Right lobe of liver (tissue), 6 donors: ENCODE measurements at places on chromosomes 12 and 14.

- DNase-seq, result peak; percentile 83
These were observed at the start of gene PLEKHH1 for GRCh38 chr14:67532998-67533753. Gene PLEKHH1, plus strand, starts transcription at chr14:67533290. Its CDS starts 8,578 bp downstream, at chr14:67541868.

DNA sequence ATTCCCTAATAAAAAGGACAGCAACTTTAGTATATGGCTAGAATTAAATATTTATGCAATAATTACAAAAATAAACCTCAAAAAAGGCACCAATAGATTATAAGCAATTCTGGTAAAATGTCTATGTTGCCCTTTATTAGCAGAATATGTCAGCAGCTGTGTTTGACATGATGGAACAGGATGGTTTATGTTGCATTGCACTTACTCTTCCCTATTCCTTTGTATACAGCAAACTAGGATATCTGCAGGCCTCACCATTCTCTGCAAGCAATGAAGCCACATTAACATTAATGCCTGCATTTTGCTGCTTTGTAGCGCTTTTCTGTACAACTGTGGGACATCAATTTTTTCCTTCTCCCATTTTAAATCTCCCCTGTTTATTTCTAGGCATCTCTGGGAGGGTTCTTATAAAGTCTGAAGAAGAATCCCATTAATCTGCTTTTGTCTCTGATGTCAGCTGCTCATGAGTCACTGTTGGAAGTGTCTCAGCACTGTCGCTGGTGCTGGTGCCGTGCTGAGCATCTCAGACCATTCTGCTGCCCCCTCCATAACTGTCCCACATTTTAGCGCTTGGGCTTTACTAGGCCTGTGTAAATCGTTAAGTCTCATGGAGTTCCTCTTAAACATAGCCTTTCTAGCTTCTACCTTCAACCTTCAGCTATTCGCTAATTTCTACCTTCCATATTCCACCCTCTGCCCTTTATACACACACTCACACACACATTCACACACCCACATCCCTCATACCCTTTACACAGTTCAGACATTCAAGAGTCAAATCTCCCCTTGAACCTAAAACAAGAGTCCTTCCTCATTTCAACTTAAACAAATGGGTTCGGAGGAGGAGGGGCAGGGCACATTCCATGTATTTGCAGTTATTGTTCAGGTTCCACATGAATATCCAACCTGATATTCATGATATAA lies 64.4 kb upstream of the TRHDE start:
- no peak for DNase-seq

DNA sequence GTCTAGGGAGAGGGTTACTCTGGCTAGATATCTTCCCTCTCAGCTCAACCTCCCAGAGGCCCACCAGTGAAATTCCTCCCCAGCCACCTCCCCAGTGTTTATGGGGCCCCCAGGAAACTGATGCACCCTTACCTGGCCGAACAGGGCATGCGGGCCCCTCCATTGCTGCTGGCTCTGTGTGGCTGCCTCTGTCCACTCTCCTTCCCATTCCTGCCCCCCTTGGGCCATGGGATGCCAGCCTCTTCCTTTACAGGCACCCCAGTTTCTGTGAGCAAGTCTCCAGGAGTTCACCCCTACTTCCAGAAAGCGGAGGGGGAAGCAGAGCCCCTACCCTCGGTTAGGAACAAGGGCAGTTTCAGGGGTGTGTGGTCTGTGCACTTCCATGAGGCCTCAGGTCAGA lies 19.4 kb upstream of the ZDHHC22 start:
- no peak for DNase-seq

- DNase-seq, result no peak
These were observed 125.5 kb downstream of the ZFP36L1 start for GRCh38 chr14:68667313-68667791.

DNA sequence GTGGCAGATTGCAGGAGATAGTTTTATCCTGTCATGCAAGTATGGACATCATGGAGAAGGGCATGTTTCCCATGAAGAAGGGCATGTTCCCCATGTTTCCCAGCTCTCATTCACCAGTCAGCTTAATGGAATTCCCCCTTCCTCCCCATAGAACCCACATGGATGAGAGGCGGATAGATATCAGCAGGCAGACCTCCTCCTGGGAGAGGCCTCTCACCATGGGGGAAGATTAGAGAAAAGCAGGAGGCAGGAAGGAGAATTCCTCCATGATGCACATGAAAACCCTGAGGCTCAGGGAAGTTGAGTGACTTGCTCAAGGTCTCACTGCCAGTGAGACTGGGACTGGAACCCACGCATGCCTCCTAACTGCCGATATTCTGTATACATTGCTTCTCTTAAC lies 92.9 kb upstream of the FOXN3 start:
- no peak for DNase-seq

GRCh38 chr12:23356440-23356839 lies 593.0 kb downstream of the SOX5 start:
- DNase-seq, result no peak

- DNase-seq, result peak; percentile 97
These were observed 49.1 kb downstream of the NCOR2 start for GRCh38 chr12:124518051-124518932.
